Stimulated activated CD8-positive, alpha-beta memory T cell treated with anti-CD3 and anti-CD28 coated beads, Interleukin-7, amount 100 ng/mL, for 1 hour (primary cell): ENCODE measurements at places on chromosomes 4 and X.

DNA sequence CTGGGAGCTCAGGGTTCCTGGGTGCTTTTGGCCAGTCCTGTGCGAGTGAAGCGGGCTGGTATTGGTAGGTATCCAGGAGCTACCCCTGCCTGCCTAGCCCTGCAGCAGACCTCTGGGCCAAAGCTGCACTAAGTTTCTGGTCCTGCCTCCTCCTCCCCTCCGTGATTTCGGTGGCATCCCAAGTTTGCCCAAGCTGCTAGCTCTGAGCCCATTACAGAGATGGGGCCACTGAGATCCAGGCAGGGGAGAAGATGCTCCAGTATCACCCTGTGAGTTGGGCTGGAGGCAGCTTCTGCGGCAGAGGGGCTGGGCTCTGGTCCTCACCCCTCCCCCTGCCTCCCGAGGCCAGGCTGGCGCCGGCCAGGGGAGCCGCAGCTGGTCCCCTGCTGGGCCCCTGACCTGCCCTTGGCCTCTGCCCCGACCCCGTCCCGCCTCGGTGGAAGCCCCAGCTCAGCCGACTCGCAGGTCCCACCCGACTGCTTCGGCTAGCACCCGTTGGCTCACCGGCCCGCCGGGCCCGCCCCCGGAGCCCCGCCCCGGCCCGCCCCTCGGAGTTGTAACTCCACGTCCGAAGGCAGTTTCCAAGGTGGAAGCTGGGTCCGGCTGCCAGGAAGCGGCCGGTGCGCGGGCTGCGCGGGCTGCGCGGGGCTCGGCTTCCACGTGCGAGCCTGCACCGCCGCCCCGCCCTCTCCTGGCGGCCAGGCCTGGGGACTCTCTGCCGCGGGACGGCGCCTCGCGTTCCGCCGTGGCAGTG lies at the start of gene DUSP9:
TSS of gene DUSP9 (plus strand) at position 584 of the 754 bp plus-strand sequence. CDS start 751 bp downstream, outside the sequence.
- no peak for DNase-seq

DNA sequence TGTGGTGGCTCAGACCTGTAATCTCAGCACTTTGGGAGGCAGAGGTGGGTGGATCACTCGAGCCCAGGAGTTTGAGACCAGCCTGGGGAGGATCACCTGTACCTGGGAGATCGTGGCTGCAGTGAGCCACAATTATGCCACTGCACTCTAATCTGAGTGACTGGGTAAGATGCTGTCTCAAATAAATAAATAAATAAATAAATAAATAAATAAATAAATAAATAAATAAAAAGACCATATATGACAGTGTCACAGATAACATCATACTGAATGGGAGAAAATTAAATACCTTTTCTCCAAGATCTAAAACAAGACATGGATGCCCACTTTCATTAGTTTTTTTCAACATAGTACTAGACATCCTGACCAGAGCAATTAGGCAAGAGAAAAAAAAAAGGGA lies 182.8 kb downstream of the FAM47A start:
- DNase-seq: no peak

DNA sequence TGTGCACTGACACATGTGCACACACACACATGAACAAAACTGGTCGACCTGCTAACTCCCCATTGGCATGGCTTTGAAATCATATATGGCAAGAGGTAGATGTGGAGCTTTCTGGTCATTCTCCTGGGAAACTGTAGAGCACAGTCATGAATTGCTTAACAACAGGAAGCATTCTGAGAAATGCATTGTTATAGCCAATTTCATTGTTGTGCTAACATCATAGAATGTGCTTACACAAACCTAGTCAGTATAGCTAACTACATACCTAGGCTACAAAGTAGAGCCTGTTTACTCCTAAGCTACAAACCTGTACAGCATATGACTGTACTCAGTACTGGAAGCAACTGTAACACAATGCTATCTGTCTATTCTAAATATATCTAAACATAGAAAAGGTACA lies 134.2 kb upstream of the SH3RF1 start:
- DNase-seq: no peak

DNA sequence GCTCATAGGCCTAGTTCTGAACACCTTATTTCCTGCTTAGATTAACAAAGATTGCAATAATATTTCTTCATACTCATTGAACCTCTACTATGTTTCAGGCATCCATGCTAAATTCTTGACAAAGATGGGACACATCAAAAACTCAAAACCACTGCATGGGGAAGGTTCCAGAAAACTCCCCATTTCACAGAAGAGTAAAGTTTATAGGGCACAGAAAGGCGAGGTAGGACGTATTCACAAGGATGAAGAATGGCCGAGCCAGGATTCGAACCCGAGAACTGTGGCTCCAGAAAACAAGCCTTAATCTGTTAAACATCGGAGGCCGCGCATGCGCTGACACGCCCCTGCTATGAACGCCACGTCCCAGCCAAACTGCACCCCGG lies 688 bp downstream of the UXT start:
- DNase-seq: no peak

- no peak for DNase-seq
Observed at GRCh38 chr4:1171311-1172227, 814 bp downstream of the SPON2 start.

DNA sequence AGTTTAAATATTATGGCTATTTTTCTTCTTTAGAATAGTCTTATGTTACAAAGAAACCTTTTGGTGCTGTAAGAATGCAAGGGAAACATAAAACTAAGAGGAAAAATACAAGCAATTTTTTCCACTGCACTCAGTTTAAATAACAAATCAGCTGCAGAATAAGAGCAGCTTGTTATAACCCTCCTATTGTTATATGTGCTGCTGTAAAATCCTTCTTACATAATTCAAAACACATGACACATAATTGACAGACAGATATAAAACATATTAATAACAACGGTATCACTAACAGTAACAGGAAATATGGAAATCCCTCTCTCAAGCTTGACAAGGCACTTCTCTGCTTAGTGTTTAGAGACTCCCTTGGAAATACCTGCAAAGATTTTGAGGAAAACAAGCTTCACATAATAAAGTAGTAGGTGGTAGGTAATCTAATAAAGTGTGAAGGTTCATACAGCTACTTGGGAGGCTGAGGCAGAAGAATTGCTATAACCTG lies 385.3 kb upstream of the HS3ST1 start:
- no peak for DNase-seq
